ENCODE measurements at places on chromosomes 6 and 20. TPM values are rescaled to one million over a fixed set of nuclear protein-coding genes. Genes with fewer than 3 reads are reported as not detected.

Gene NMBR
- total RNA-seq, result not detected

Gene MACROD2
- not detected for total RNA-seq

Gene POM121L2
- total RNA-seq, result not detected

Gene GABRR1
- total RNA-seq, result not detected

Gene KCNK15
- total RNA-seq, result 0.48 TPM

Gene BPIFB1
- total RNA-seq, result not detected

Gene PRR18
- 0.07 TPM for total RNA-seq

Gene SLC22A7
- not detected for total RNA-seq

Gene NELFCD
- total RNA-seq, result 66.2 TPM

Gene C6orf132
- total RNA-seq, result 0.65 TPM

Gene FAM110A
- 24.5 TPM for total RNA-seq

Gene CCNC
- 39.7 TPM for total RNA-seq

Gene ELOVL4
- 2.1 TPM for total RNA-seq

Gene PPP1R16B
- total RNA-seq, result 143 TPM

Gene NKX2-4
- not detected for total RNA-seq

Gene XKR7
- total RNA-seq, result not detected

Gene RAET1E
- not detected for total RNA-seq

Gene CNBD2
- total RNA-seq, result 8.4 TPM

Gene RAB44
- 0.09 TPM for total RNA-seq

Gene SIRPB1
- 0.91 TPM for total RNA-seq

Gene VGLL2
- total RNA-seq, result not detected

Gene SIRT5
- total RNA-seq, result 14.3 TPM

Gene CRISP2
- total RNA-seq, result not detected

Gene ZNF133
- 10.9 TPM for total RNA-seq

Gene PRICKLE4
- not detected for total RNA-seq

Gene ADGB
- 0.14 TPM for total RNA-seq

Gene TNF
- total RNA-seq, result 57.8 TPM

Data from activated T-cell treated with anti-CD3 and anti-CD28 coated beads, Interleukin-2, amount 50 U/mL, for 72 hours (primary cell).